T-helper 1 cell (primary cell): ENCODE measurements at places on chromosomes 4 and X.

DNA sequence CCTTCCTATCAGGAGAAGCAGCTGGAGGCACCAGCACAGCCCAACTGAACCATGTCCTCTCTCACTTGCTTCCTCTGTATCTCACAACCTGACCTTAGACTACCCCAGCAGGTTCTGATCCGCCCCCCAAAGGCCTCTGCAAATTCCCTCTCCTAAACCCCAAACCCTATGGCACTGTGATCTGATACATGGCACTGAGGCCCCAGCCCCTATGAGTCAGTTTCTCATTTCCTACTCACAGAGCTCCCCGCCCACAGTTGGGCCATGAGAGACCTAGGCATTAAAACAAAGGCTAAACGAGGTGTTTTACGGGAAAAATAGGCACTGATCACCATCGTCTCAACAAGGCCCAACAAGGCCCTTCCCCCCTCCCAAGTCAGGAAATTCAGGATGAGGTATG is 19.1 kb downstream of the SASH3 start:
- no peak for DNase-seq

DNA sequence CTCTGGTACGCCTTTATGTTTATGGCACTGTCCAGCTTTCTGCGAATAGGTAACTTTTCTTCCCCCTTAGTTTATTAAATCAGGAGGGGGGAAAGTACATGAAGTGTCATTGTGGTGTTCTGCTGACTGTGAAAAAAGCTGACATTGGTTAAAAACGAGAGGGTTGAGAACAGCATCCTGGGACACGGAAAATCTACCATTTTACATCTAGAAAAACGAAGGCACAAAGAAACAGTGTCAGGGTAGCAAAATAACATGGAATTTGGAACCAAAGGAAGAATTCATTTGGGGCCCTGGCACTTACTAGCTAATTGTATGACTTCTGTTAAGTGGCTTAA is 1.2 kb upstream of the AMOT start:
- DNase-seq, result no peak

DNA sequence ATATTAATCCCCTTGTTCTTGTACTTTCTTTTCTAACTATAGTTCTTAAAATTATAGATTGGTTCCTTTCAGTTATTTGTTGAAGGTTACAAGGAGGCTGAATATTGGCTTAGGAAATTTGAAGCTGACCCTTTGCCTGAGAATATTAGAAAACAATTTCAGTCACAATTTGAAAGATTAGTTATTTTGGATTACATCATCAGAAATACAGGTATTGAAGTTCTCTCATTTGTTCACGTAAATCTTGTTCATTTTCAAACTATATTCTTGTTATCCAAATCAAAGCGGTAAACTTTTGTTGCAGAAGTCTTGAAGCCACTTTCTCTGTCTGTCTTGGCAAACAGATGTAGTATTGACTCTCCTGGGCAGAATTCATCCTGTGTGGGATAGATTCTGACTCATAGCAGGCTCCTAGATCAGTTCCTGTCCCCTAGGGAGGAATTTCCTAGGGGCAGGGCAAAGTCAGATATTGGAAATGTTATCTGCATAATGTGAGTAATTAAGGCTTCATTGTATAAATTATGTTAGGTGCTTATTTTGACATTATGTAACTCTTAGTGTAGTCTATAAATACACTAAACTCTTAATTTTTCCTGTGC is 25.2 kb downstream of the PI4K2B start:
- DNase-seq, result no peak

GRCh38 chrX:107450823-107451509 is 1.5 kb downstream of the FRMPD3 start:
- DNase-seq, result no peak

DNA sequence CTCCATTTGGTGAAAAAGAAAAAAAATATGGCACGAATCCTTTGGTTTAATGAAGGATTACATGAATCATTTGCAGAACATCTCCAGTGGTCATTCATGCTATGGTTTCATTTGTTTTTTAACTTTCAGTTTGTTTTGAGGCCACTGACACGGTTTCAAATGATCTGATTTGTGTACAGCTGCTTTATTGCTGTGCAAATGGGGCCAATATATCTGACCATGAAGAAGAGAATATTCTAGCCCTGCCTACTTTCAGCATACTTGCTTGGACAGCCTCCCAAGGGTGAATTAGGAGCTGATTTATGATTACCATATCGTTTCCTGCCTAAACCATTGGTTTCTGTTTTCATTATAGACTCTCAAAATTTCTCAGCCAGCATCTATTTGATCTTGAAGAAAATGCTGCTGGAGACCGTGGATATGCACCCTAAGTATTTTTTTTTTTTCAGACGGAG is 30.7 kb downstream of the SPARCL1 start:
- no peak for DNase-seq

GRCh38 chr4:147590249-147590920 is 26.8 kb upstream of the TMEM184C start:
- DNase-seq, result no peak

GRCh38 chrX:71994601-71995000 is 84.0 kb downstream of the NHSL2 start:
- no peak for DNase-seq

DNA sequence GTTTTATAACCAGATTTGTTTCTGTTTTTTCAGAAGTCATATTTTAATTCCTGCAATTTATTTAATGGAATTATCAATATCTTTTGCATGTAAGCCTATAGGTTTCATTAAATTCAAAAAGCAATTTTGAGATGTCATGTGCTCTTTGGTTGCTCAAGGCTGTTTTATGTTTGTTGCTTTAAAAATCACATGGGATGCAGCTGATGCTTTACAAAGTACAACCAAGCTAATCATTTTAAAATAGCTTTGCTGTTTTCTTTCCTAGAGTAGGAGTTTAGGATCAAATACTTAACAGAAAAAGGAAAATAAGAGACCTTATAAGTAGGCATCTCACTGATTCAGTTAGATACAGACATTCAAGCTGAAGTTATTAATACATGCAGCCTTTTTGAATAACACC is 11.3 kb downstream of the CPEB2 start:
- DNase-seq, result no peak

- no peak for DNase-seq
These were observed 80.3 kb downstream of the LNX1 start for GRCh38 chr4:53511014-53511413.

DNA sequence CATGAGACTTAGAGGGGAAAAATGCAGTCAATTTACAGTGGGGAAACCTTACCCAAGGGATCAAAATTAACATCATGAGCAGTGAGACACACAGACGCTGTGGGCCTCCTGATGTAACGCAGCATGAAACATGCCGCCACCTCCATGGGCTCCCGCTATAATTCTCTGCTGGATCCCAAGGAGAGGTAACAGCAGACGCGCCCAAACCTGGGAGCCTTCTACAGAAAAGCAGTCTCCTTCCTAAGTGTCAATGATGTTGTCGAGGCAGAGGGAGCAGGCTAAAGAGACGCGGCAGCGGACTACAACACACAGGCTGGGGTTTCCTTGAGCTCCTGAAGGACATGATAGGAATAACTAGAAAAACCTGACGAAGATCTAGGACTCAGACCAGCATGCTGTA is 142.3 kb downstream of the AFAP1 start:
- no peak for DNase-seq

- no peak for DNase-seq
These were observed 516 bp upstream of the COX18 start for GRCh38 chr4:73070074-73070390.

- no peak for DNase-seq
These were observed 27.6 kb downstream of the MORF4L2 start for GRCh38 chrX:103658681-103659433.

- DNase-seq, result no peak
These were observed 130.2 kb downstream of the CHRDL1 start for GRCh38 chrX:110665223-110666002.

- DNase-seq, result no peak
These were observed 120.9 kb downstream of the CHIC2 start for GRCh38 chr4:53943345-53944085.

DNA sequence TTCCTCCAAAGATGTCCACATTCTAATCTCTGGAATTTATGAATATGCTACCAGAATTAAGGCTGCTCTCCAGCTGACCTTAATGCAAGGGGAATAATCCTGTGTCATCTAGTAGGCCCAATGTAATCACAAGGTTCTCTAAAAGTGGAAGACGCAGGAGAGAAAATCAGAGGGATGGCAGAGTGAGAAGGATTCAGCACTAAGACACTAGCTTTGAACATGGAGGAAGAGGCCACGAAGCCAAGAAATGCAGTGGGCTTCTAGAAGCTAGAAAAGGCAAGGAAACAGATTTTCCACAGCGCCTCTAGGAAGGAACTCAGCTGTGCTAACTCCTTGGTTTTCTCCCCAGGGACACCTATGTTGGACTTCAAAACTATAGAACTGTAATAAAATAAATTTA is 240.7 kb upstream of the TRAM1L1 start:
- no peak for DNase-seq

DNA sequence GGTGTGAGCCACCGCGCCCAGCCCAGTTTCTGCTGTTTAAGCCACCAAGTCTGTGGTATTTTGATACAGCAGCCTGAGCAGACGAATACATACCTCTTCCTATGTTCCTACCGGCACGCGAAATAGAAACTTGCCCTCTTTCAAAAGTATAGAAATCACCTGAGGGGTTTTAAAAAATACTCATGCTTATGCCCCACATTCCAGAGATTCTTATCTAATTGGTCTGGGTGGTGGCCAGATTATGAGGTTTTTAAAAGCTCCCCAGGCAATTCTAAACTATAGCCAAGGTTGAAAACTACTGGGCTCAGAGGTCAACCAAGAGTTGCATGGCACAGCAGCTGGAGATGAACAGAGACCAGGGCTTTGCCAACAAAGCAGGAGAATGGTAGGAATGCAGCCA is 24.9 kb upstream of the HUWE1 start:
- no peak for DNase-seq

DNA sequence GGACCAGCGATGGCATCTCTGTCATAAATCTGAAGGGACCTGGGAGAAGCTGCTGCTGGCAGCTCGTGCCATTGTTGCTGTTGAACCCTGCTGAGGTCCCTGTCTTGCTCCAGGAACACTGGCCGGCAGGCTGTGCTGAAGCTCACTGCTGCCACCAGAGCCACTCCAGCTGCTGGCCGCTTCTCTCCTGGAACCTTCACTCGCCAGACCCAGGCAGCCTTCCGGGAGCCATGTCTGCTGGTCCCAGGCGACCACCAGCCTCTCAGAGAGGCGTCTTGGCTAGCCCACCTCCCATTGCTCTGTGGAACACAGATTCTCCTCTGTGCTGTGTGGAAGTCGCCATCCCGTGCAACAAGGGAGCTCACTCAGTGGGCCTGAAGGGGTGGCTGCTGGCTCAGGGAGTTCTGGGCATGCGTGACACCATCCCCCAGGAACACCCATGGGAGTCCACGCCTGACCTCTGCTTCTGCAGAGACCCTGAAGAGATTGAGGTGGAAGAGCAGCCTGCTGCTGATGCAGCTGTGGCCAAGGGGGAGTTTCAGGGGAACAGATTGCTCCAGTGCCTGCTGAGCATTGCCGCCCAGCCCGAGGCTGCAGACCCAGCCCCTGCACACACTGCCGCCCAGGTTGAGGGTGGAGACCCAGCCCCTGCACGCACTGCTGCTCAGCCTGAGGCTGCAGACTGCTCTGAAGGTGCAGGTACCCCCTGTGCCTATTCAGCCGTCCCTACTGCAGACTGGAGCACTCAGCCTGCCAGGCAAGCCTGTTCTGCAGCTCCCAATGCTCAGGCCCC is 33.1 kb upstream of the CYP4V2 start:
- no peak for DNase-seq

GRCh38 chr4:95465010-95465409 is 83.8 kb downstream of the UNC5C start:
- no peak for DNase-seq

DNA sequence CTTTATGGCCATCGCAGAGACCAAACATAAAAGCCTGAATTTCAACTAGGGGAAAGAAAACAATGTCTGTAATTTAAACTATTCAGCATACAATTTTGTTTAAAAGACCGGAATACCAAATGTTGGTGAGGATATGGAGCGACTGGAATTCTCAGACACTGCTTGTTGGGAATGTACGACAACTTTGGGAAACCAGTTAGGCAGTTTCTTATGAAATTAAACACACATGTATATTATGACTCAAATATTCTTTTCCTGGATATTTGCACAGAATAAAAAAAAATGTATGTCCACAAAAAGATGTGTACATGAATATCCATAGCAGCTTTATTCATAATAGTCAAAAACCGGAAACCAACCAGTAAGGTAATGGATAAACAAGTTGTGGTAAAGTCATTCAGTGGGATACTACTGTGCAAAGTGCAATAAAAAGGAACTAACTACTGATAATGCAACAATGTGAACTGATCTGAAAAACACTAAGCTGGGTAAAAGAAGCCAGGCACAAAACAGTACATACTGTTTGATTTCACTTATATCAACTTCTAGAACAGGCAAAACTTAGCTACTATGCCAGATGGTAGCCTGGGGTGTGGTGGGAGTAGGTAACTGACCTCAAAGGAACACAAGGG is 152.7 kb upstream of the FTHL17 start:
- no peak for DNase-seq

- DNase-seq, result no peak
These were observed 181.1 kb upstream of the WDFY3 start for GRCh38 chr4:85147481-85148076.
